ENCODE measurements at places on chromosomes 7 and 10.

DNA sequence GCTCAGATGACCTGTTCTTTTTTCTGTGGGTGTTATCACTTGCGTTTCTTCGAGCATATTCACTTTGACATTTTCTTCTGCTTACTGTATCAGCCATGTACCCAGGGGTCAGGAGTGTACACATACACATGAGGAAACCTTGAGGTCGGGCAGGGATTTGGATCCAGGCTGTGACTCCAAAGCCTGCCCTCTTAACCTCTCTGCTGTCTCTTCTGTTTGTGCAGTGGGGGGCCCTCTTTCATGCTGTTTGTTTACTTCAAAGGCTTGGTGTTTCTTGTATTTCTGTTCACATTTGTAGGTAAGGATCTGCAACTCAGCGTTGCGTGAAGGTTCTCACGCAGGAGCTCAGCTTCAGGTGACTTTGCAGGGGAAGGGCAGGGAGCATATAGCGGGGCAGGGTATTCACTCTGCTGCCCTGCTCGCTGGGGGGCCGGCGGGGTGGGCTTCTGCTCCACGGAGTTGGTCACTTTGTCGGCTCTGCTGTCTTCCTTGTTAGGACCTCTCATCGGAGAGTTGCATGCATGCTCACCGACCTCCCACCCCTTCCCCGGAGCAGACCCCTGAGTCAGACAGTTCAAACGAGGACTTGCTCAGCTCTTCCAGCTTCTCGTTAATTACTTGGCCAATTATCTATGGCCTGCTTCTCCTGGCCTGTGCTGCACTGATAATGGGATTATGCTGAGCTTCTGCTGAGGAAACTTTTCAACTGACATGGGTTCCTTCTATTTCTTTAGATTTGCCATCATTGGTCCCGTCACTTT, 77.5 kb downstream of the SDK1 start:
- DNase-seq = no peak

GRCh38 chr10:102657984-102658724, 13.9 kb downstream of the TRIM8 start:
- DNase-seq = no peak

- DNase-seq = no peak
Observed at GRCh38 chr10:83990126-83990525, 149.2 kb upstream of the GHITM start.

- DNase-seq = no peak
Observed at GRCh38 chr10:132973903-132974241, 31.5 kb upstream of the CFAP46 start.

GRCh38 chr7:12031638-12032037, 179.5 kb upstream of the TMEM106B start:
- no peak for DNase-seq

- DNase-seq = no peak
Observed at GRCh38 chr10:1153805-1154351, 97.7 kb downstream of the WDR37 start.

DNA sequence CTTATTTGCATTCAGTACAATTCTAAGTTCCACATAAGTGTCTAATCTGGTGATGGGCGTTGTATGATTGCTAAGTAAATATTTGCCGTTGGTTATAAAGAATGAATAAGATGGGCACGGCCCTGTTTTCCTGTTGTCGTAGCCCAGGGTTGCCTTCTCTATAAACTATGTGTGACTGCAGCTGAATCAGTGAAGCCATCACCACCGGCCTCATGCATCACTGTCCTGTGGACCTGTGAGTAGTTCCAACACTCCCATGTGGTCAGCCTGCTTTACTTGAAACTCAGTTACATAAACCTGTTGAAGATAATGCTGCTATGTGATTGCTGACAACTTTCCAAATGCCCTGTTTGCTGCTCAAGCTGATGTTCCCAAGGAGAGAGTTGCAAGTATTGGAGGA, 21.6 kb upstream of the KLF6 start:
- DNase-seq = no peak

DNA sequence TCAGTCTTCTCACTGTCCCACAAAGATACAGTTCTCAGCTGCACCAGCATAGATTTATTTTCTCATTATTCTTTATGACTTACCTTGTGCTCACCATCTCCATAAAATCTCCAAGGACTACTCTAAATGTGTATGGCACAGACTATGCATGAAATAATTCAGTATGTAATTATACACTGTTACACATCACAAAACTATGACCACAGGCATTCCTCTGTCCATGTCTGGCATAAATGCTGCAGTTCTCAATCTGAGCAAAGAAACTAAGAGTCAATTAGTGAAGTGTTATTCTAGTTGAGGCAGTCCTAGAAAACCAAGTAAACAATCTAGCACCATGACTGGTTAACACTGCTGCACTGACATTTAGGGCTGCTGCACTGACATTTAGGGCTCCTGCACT, 2.7 kb downstream of the CYCS start:
- no peak for DNase-seq

DNA sequence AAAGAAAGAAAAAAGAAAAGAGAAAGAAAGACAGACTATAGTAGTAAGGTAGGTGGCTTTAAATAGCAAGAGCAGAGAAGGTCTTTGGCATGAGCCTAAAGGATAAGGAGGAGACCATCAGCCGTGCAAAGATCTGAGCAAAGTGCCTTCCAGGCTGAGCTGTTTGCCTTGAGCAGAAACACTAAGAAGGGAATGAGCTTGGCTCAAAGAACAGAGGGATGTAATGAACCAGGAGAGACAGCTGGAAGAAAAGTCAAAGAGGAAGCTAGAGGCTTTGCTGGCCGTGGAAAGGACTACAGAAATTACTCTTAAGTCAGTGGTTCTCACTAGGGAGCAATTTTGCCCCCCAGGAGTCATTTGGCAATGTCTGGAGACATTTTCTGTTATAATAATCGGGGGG, 228.6 kb downstream of the FGFR2 start:
- peak; percentile 46 for DNase-seq

GRCh38 chr7:27239387-27240014, 3.1 kb upstream of the EVX1 start:
- no peak for DNase-seq

DNA sequence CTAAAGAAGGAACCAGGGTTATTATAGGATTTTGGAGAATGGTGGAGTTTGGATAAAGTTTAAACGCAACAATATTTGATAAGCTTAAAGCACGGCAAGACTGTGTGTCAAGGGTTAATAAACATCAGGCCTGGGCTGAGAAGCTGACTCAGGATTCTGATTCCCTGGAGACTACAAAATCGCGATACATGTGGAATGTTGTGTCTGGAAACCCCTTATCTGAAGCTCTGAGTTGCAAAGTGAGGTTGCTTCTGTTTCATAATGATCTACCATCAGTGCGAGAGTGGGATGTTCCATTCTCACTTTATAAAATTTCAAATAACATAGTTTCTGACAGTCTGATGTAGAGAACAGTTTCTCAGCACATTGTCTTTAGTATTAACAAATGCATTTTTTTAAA, 7.8 kb downstream of the C1GALT1 start:
- no peak for DNase-seq

DNA sequence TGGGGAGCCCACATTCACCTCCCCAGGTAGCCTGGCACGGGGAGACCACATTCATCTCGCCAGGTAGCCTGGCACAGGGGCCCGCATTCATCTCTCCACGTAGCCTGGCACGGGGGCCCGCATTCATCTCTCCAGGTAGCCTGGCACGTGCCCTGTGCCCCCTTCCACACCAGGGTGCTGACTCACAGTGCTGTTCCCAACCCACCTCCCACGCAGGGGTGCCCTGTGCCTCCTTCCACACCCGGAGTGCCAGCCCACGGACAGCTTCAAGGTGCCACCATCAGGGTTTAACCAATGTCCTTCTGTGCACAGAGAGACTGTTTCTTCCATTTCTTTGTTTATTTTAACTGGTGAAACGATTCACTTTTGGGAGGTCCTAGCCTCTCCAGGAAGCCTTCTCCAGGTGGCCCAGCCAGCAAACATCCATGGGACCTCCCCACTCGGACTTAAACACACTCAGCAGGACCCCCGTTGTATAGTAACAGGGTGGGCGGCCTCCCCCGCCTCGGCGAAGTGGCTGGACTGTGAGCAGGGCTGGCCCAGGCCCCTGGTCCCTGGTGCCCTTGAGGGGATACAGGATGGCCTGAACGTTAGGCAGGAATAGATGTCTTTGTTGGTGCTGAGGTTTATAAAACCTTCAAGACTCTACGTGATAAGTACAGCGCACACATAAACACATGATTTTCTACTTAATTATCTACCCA, 41.1 kb upstream of the FOXL3 start:
- DNase-seq = no peak

DNA sequence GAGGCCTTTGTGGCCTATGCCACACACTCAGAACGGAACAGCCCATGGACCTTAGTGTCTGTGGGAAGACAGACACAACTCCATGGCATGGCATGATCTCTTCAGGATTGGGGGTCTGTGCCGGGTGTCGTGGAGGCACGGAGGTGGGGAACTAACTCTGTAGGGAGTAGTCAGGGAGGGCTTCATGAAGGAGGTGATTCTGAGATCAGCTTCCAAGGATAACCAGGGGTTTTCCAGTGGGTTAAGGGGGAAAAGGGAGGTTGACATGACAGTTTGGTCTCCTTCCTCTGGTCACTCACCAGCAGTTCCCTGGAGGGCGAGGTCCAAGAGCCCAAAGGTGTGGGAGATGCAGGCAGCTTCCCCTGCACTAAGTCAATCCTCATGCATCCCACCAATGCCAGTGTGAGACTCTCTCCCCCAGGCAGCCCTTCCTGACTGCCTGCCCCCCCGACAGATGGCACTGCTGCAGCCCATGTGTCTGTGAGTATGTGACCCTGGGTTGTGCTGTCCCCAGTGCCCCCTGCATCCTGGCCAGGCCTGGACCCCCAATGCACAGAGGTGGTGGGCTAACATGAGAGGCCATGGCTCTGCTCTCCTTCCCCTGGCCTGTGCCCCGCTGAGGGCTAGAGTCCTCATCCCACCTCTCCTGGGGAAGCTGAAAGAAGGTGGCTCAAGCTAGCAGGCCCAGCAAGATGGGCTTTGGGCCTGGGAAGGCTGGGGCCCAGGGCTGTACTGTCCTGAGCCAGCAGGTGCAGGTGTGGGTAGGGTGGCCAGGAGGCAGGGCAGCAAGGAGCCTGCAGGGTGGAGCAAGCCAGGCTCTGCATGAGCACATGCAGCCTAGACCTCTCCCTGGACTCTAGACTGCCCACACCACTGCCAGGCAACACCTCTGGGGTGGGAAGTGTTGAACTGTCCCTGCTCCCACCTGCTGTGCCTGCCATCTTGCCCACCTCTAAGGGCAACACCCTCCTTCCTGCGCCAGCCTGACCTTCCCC, 39.7 kb downstream of the RASGEF1A start:
- no peak for DNase-seq
